ENCODE measurements at places on chromosomes 2 and 18.

- no peak for DNase-seq
These were observed 37.9 kb upstream of the CD207 start for GRCh38 chr2:70873541-70873940.

GRCh38 chr2:105747991-105748390 lies 3.3 kb downstream of the NCK2 start:
- DNase-seq, result no peak

- no peak for DNase-seq
These were observed 9.4 kb downstream of the RAMP1 start for GRCh38 chr2:237868631-237869342.

GRCh38 chr2:215038421-215038820 lies 100.0 kb downstream of the ABCA12 start:
- DNase-seq, result no peak

- DNase-seq, result no peak
These were observed 10.8 kb upstream of the TAF4B start for GRCh38 chr18:26215247-26215970.

GRCh38 chr2:239765911-239766310 lies 259.2 kb downstream of the NDUFA10 start:
- no peak for DNase-seq

DNA sequence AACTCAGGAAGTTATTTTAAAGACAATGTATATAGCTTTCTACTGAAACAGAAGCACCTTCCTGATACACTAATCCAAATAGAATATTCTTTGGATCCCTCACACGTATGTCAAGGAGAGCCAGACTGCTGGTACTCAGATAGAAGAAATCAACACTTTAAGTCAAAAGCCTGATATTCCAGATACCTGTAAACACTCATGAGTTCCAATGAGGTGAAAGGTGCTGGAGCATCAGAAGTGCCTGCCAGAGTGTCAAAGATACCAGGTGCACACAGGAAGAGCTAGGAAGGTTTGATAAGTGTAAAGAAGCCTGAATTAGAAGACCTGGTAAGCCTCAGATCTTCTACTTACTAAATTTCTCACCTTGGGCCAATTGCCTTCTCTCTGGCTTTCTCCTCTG lies 226.3 kb upstream of the SP5 start:
- no peak for DNase-seq

- DNase-seq, result no peak
These were observed 11.8 kb upstream of the KCMF1 start for GRCh38 chr2:84959095-84959565.

DNA sequence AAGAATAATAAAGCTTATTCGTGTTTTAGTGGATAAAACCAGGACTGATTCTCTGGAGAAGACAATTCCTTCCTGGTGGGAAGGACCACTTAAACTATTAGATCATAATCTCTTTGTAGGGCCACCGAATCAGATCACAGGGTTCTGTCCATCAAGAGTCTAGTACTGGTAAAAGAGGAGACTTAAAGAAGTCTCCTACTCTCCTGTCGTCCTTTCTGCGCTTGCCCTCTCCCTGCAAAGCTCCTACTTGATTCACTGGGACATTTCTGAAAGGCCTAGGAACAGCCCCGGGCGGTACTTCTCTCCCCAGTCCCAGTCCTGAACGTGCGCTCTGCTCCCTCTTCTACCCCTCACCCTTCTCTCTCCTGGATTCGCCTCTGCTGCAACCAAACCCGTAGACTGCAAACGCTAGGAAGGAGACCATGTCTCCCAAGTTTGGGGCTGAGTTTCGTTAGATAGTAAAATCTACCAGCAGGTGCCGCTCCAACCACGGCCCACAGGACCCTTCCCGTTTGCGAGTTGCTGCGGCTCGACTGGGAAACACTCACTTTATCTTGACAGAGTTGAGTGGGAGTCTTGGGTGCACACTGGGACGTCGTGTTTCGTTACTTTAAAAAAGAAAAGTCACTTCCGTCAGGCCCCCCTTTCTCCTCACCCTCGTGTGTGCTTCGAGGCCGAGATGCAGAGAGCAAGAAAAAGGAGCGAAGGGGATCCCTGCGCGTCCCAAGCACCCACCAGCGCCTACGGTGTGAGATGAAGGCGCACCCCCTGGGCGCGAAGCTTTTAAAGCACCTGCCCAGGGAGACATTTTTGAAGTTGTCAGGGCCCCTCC lies 923 bp downstream of the FIGLA start:
- DNase-seq, result peak; percentile 56

Measured in hindlimb muscle (tissue), 1 donor.